ENCODE measurements at places on chromosomes 1 and 21.

- DNase-seq = no peak
These were observed 7.3 kb upstream of the PIGV start for GRCh38 chr1:26780344-26780957.

DNA sequence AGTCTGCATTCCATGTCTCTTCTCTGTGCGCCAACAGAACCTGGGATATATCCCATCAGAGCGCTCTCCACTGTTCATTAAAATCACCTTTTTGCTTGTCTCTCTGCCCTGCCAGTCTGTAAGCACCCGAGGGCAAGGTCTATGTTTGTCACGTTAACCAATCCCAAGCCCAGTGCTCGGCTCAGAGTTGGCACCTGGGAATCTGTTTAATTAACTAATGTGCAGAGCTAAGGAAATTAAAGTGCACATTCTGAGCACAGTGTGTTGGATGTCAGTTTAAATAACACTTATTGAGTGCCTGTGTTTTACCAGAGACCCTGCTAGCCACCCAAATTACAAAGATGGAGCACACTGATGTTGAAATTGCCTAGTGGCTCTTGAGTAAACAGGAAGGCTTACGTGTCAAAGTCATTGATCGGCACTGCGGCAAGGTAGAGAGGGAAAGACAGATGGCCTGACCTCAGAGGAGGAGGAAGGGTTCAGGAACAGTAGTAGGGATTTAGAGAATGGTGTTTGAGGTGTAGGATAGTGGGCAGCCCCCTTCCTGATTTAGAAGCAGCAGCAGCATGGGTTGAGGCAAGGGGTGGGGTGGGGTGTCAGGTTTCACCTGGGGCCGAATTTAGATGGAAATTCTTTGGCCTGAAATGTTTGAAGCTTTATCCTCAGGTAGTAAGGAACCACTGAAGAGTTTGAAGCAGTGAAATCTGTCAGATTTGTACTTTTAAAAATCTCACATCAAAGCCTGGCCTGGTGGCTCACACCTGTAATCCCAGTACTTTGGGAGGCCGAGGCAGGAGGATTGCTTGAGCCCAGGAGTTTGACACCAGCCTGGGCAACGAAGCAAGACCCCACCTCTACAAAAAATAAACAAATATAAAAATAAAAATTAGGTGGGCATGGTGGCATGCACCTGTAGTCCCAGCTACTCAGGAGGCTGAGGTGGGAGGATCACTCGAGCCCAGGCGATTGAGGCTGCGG lies 7.7 kb downstream of the ARMH1 start:
- no peak for DNase-seq

DNA sequence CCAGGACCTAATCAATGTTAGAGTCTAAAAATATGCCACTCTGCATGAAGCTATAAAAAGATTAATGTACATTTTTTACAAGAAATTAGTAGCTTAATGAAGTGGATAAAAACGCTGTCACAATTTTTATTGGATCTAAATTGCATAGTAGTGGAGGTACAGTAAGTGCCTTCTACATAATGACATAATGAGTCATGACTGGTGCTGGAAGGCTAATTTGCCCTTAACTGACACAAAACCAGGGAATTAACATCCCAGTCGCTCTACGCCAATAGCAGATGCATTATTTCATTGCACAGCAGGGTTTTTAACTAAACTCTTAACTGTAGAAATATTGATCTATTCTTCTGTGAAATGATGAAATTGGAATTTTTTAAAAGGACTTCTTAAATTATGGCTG lies 33.3 kb downstream of the RRAGC start:
- DNase-seq = no peak

DNA sequence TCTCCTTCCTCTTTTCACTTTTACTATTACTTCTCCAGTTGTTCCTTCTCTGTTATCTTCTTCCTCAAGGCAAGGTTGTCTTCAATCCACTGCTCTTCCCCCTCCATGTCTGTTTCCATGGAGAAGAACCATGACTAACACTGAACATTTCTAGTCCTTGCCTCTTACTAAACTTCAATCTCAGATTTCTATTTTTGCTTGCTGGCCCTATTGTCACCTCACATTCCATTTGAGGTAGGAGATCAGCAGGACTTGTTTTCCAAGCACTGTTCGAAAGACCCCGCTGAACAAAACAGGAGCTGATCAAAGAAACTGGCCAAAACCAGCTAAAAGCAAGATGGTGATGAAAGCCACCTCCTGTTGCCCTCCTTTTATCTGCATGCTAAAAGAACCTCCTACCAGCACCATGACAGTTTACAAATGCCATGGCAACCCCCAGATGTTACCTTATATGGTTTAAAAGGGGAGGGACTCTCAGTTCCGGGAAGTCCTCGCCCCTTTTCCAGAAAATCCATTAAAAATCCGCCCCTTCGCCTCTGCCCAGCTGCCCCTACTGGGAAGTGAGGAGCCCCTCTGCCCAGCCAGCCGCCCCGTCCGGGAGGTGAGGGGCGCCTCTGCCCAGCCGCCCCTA lies 22.6 kb downstream of the GON4L start:
- DNase-seq = no peak

DNA sequence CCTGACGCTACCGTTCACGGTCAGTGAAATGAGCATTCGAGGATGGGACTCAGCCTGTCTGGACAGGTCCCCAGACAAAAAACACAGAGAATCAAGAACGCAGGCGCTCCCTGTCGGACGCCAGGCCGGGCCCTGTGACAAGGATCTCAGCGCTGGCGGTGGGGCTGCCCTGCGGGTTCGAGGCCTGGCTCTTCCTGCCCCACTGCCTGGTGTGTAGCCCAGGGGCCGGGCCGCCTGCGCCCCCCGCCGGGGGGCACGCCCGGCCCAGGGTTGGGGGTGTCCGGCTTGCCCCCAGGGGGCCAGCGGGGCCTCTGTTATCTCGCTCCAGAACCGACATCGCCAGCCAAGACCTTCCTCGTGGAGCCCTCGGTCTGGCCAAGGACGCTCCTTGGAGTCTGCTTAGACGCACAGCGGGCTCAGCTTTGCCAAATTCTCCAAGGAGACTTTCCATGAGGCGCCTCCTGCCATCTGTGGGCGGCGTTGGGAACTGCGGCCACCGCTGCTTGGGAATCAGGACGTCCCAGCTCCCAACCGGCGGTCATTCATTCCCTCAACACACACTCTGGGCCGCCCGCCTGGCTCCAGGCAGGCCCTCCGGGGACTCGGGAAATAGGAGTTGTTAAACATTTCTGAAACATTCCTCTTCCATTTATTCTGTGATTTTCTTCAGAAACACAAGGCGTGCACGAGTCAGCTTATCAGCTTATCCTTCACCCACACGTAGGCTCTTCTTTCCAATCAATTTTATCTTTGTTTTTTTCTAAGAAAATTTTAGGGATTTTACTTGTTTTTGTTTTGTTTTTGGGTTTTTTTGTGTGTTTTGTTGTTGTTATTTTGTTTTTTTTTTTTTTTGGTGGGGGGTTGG lies 11.3 kb upstream of the RIPK4 start:
- DNase-seq = no peak

GRCh38 chr1:29967261-29967660 lies 730.9 kb downstream of the PTPRU start:
- no peak for DNase-seq

DNA sequence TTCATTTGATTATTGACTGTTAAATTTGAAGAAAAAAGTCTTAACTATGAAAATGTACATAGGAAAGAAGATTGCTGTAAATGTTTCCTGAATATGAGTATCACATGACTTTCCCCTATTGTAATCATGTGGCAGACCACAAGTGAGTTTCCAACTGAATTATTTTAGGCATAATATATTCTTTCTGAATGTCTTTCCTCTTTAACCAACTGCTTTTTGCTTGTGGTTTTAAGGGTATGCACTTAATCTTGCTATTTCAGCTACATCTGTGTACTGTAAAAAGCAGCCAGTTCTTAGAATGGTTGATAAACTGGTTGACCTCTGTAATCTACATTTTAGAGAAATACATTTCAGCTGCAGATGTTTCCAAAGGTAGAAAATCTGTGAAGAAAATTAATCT lies 400.7 kb downstream of the NEGR1 start:
- DNase-seq = no peak

GRCh38 chr1:193952778-193953374 lies 766.5 kb upstream of the B3GALT2 start:
- DNase-seq = no peak

GRCh38 chr1:25844536-25845337 lies 14.5 kb downstream of the AUNIP start:
- no peak for DNase-seq

DNA sequence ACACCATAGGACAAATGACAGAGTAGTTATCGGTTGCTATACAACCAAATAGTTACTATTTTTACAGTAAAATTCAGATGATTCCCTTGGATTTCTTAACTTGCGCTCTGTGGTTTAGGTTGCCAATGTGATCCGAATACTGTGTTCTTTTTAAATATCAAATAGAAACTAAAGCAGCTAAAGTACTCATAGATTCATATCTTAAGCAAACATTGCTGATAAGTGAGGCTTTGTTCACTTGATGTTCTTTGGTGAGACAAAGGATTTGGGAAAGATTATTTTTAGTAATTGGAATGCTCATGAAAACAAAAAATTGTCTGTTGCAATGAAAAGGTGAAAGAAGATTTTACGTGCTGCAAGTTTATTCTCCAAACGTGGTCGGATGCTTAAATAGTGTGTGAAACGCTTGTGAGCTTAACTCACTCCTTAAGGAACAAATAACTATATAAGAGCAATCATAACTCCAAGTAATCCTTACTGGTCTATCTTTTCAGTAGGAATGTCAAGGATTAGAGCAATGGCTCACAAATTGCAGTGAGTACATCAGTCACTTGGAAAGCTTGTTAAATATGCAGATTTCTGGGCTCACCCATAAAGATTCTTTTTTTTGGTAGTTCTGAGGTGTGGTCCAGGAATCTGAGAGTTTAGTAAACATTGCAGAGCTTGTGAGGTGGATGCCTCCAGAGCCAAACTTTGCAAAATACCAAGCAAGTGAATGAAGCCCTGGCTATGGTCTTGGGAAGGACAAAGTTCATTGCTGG lies 31.8 kb upstream of the PDC start:
- no peak for DNase-seq

GRCh38 chr1:9882945-9883303 lies 27.1 kb downstream of the CTNNBIP1 start:
- DNase-seq = no peak

GRCh38 chr1:70459496-70460225 lies 48.6 kb downstream of the CTH start:
- DNase-seq = no peak

- DNase-seq = no peak
These were observed 14.0 kb upstream of the ROR1 start for GRCh38 chr1:63759778-63760177.

DNA sequence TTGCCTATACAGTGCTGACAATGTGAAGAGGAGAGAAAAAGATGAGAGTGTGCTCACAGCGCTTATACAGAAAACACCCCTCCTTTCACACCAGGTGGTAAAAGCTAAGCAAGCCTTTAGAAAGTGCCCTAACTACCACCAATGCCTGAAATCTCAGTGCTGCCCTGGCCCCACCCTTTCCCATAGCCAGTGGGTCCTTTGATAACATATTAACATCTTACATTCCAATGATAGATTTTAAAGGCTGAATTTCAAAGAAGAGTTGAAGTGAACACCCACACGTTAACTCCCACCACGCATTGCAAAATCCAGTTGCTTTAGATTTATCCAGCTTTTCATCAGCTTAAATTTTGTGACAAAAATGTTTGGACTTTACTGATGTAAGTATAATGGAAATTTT lies 58.1 kb upstream of the SSX2IP start:
- DNase-seq = no peak

- peak; percentile 96 for DNase-seq
These were observed at the start of gene NECAP2 for GRCh38 chr1:16440470-16441281. NECAP2 (plus strand) TSS chr1:16440724; CDS start chr1:16440762, 38 bp downstream.

- no peak for DNase-seq
These were observed 34.8 kb downstream of the WDTC1 start for GRCh38 chr1:27269276-27269675.

DNA sequence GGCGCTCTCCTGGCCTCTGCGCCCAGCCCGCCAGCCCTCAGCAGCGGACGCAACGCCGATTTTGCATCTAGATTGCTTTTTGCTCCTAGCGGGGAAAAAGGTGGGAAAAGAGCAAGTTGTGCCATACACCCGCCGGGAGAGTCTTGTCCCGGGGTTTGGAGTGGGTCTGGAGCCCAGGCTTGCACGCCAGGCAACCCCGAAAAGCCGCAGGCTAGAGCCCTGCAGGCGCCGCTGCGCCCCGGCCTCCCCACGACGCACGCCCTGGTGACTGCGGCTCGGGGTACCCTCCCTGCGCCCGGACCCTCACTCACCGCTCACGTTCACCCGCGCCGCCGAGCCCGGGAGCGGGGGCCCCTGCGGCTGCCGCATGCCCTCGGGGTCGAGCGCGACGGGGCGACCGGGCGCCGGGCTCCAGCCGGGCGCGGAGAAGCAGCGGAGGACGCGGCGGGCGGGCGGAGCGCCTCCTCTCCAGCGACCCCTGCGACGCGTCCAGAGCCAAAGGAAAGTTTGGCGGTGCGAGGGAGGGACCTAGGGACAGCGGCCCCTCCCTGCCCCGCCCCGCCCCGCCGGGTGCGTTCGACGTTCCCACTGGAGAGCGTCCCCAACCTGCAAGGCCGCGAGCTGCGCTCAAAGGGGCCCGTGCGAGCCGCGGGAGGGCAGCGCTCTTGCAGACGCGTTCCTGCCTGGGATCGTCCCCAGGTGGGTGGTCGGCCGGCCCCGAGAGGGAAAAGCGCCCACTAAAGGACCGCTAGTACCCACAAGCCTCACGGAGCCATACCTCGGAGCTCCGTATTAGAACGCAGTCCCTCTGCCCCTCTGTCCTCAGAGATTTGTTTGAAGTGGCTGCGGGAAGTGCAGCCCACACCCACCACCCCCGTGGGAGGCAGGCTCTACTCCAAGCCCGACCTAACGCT lies at the start of gene LPAR3:
Gene LPAR3 (minus strand): TSS at position 502 of the 914 bp plus-strand sequence. CDS start 27,086 bp downstream, outside the sequence.
- peak; percentile 65 for DNase-seq

- no peak for DNase-seq
These were observed 5.2 kb downstream of the TRNP1 start for GRCh38 chr1:26998429-26999300.

DNA sequence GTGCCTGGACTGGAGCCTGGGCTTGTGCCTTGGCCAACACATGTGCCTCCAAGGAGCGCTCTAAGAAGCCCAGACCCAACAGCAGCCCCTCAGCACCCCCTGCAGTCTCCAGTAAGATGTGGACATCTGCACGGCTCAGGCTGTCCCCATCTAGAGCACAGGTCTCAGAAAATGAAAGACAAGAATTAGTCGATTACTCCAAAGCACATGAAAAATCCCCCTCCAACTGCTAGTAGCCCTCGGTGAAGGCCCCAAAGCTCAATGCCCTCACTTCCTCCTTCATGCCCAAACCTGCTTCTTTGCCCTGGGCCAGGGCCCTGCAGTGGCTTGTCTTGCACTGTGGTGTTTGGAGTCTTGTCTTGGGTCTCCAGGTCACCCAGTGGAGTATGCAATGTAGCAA lies 21.9 kb upstream of the ERO1B start:
- DNase-seq = no peak

DNA sequence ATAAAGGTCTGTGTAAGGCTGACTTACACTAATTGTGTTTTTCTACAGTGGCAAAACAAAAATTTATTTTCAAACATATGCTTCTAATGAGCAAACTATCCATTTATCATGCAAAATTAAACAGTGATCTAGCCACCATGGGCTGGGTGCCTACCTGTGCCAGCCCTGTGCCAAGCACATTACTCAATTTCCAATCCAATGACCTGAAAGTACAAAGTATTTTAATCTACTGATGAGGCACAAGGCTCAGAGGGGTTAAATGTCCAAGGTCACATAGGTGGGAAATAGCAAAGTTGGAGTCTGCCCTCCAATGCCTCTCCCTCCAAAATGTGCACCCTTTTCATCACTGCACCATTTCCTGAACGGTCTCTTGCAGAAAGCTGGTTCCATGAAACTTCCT lies 279.1 kb upstream of the FMN2 start:
- no peak for DNase-seq
